M059J (cell line): ENCODE measurements at places on chromosomes 7 and 10. TPM values are rescaled to one million over a fixed set of nuclear protein-coding genes. Genes with fewer than 3 reads are reported as not detected.

NUTM2B gene
- 0.10 and 0.32 TPM in 2 replicates for total RNA-seq

LDB3 gene
- 0.05 TPM in 2 replicates for total RNA-seq

GIMAP7 gene
- not detected in 2 replicates for total RNA-seq

CYP2C19 gene
- not detected in 2 replicates for total RNA-seq

TDRD1 gene
- total RNA-seq = not detected in 2 replicates

CHN2 gene
- not detected in 2 replicates for total RNA-seq

SFRP4 gene
- total RNA-seq = 0.27 and 0.86 TPM in 2 replicates
